ENCODE measurements at places on chromosomes 1 and 21.
A peak's percentile ranks its signal among the peaks of the same experiment; 100 is the strongest.

- DNase-seq, result peak; percentile 70
Measured at GRCh38 chr21:31781737-31782136, 49.8 kb upstream of the SCAF4 start.

DNA sequence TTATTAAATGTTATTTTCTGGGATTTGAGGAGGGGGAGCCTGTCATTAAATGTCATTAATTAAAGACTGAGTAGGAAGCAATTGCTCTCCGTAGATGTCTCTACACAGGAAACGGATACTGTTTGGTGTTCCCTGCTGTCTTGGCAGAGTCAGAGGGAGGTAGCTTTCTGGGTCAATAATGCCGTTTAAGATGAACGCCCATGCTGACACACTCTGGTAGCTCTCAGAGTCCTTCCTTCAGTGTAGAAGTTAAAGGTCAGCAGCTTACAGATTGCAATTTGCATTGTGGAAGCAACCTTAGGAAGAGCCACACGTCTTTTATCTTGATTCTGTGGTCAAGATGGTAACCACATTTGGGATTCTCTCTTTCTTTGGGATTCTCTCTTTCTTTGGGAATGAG is 257.5 kb downstream of the KIF26B start:
- DNase-seq, result no peak

- DNase-seq, result no peak
Measured at GRCh38 chr1:41902159-41902577, 16.6 kb downstream of the HIVEP3 start.

DNA sequence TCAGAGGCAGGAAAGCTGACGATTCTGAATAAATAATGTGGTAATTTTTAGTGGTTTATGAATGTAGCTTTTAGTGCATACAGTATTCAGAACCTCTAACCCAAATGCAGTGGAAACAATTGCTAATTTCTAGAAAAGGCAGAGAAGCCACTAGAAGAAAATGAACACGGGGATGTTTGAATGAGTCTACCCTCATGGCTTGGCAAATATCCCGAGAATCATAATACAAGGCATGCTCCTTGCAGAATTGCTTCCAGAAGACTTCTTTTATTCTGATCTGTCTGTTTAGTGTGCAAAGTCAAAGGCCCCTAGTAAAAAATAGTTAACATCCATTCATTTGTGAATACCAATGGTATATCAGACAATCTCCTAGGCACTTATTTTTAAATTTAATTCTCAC is 246.8 kb downstream of the LMO4 start:
- DNase-seq, result no peak

DNA sequence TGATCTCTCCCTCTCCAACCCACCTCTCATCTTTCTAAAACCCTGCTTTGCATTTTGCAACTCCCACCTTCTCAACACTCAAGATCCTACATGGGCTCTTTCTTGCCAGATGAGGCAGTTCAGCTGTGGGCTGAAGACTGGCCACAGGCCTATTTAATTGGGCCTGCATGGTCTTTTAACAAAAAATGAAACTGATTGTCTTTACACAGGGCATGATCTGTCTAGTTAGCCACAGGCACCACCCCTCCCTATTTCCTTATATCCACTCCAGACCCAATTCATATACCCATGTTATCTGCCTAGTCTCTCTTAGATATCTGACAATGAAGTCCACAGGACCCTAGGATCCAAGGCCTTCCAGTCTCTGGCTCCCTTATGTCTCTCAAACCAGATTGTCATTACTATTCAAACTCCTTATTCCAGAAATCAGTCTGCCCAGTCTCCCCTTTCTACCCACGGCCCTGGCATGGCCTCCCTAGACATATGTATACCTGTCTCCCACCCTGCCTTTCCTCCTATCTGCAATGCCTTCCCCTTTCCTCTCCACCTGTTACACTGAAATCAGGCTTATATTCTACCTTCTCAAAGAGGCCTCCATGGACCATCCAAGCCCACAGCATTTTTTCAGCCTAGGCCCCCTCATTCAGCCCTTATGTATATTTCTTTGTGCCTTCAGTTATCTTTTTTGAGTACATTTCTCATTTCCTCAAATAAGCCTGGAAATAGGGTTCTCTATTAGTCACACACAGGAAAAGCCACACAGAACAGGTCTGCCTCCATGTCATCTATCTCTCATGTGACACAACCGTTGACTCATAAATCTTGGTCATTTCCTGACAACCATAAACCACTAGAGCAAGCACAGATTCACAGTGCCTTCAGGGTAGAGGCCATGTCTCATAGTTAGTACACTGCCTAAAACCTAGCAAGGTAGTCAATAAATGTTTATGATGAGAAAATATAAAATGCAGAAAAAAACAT is 39.0 kb downstream of the LPAR3 start:
- DNase-seq, result no peak

GRCh38 chr1:168295411-168296114 is 14.9 kb downstream of the TBX19 start:
- no peak for DNase-seq

DNA sequence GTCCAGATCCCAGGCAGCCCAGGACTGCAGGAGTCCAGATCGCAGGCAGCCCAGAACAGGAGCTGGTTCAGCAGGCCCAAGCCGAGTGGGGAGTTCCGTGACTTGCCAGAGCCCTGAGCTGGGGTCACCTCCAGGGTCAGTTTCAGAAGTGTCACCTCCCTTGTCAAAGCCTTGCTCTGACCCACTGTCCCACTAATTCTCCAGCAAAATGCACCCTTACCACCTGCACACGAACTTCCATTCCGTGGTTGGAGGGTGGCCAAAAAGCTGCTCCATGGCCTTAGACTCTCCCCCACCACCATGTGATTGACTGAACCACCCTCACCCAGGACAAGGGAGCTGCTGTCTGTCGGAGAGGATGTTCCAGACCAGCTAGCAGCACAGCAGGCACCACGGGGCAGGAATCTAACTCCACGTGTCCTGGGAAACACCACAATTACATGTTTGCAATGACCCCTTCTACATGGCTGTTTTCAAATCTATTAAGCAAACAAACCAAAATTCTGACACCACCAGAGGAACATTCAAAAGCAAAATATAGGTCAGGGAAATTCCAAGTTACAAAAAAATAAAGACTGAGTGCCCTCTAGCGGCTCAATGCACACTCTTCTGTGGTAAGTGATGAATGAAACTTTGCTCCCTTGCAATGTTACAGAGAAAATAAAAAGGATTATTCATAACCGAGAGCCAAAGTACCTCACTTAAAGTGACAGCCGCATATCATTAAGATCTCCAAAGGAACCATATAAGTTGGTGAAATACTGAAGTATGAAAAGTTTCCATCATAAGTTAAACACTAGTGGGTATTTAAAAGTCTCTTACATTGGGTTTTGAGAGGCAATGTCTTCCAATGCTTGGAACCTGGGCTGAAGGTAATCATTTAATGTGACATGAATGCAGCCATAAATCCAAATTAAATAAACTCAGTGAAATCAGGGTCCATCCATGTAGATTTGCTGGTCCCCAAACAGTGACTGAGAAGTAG is 76.3 kb downstream of the NPHP4 start:
- no peak for DNase-seq

GRCh38 chr1:197696372-197696771 is 78.9 kb downstream of the DENND1B start:
- no peak for DNase-seq

- no peak for DNase-seq
Measured at GRCh38 chr1:178627037-178627436, 98.0 kb upstream of the RALGPS2 start.

DNA sequence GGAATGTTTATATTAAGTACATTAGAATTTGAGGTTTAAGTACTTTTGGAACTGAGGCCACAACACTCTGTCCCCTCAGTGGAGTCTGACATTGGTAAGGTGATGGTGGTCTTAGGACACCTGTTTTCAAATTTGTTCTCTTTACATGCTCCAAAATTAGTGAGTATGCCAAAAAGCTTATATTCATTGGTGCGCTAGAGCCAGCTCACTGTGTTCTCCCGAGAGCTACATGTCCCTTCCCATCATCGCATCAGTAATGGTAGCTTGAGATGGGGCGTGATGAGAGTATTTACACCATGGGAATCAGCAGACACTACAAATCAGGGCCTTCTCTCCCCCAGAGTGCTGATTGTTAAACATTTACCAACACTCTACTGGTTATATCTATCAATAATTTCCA is 19.5 kb downstream of the ETS2 start:
- DNase-seq, result no peak

DNA sequence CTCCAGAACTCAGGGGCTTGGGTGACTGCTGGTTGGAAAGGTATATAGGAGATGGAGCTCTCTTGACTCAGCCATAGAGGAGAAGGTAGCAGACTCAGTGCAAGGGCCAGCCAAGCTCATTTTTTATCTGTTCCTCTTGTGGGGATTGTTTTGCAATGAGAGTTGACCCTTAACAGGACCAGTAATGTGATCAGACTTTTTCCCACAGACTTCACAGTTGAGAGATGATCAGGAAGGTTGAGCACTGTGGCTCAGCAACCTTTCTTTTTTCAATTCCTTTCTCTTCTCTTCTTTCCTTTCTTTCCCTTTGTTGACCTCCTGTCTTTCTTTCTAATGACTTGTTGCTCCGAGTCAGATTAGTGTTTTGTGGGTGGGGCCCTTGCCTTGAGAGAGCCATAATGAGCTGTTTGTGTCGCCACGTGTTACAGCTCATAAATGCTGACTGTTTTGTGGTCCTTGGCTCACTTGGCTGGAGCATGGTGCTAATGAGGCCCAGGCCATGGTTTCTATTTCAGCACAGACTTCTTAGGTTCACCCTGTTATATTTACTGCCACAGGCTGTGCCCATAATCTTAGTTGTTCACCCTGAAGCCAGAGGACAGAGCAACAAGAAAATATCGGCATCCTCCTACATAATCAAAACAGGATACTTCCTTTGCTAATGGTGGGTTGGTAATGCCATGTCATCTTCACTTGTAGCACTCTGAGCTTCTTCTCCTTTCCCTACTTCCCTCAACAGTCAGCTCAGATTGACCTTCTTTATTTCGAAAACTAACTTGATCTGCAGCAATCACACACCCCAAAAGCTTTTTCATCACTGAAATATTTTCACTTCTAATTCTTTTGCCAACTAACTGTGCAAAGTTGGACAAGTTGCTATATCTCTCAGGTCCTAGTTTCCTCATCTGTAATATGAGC is 13.9 kb downstream of the ADAM30 start:
- no peak for DNase-seq

- no peak for DNase-seq
Measured at GRCh38 chr1:41740630-41741239, 178.0 kb downstream of the HIVEP3 start.

DNA sequence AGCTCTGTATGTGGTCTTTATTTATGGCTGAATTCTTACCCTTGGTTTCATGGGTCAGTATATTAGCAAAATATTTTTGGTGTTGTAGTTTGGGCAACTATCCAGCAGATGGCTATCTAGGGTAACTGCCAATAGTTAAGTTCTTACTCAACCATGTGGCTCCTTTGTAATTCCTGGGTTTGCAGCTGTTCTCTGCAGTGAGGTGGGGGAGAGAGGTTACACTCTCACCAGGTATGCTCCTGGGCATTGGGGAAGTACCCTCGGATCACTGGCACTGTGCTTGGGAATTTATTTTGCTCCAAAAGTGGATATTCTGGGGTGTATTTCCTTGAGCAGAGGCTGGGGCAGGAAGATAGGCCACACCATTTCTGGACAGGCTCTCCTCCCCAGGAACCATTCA is 436.7 kb upstream of the TMPRSS15 start:
- no peak for DNase-seq

- DNase-seq, result no peak
Measured at GRCh38 chr1:86218859-86219258, 62.3 kb upstream of the COL24A1 start.

- no peak for DNase-seq
Measured at GRCh38 chr1:198903621-198904020, 264.8 kb downstream of the PTPRC start.

DNA sequence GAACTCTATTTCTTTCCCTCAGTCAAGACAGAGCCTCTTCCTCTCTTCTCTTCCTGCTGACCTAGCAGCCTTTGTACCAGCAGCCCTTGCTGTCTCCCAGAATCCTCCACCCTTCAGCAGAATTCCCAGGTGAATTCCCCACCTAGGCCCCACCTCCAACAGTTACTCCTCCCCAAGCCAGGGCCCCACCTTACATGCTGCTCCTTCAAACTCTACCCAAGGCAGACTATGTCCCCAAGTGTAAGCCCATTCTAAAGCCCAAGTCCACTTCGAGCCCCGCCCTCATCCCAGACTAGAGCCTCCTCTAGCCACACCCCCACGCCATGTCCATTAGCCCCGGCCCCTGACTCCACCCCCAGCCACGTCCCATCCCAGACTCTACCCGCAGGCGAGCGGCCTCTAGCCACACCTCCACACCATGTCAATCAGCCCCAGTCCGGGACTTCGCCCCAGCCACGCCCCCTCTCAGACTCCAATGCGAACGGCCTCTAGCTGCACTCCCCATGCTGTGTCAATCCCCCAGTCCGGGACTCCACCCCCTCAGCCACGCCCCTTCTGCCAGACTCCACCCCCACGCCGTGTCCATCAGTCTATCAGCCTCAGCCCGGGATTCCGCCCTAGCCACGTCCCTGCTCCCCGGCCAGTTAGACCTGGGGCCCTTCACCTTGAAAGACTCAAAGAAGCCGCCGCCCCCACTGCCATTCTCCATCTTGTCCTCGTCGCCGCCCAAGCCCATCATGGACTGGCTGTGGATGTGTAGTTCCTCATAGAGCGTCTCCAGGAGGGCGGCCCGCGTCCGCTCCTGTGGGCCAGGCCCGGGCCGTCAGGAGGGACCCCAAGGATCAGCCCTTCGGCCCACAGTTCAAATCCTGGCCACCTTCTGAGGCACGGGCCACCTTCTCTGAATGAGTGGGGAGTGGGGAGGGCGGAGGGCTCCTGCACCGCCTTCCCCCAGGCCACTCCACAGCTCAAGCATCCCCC is 61.3 kb downstream of the RAP1GAP start:
- peak; percentile 14 for DNase-seq

GRCh38 chr1:92922356-92923035 is 38.8 kb downstream of the DIPK1A start:
- no peak for DNase-seq

DNA sequence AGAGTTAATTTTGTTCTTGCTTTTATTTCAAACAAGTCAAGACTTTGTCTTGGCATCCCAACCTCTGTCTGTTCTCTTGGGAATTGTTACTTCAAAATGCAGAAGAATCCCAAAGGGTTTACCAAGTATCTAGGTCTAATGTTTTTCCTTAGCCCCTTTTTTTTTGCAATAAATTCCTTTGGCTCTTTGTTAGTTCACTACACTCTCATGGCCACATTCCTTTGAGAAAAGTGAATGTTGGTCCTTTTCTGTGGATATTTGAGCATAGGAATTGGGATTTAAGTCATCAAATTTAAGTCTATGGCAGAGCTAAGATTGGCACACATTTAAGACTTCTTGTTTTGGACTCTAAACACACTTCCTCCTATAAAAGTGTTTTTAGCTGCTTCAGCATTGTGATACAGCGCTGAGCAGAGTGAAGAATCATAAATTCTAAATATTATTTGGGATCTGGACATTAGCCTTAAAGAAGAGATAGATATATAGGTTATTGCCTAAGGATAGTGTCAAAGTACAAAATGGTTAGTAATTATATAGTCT is 1.9 kb downstream of the BTF3L4 start:
- no peak for DNase-seq

DNA sequence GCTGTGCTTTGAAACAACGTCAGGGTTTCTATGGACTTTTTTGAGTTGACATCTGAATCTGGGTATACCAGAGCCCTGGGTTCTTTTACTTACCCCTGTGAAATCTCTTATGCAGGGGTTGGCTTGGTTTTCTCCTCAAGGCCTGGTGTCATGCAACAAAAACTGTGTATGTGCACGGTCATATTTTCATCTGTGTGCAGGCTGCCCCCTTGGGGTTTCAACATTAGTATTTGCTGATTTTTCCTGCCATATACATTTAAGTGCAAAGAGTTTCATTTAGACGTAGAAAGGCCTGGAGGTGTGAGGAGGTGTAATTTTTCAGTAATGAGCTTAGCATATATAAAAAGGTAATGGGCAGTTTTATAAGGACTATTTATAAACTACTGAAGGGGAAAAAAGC is 22.0 kb upstream of the ZBTB18 start:
- no peak for DNase-seq

Measured in NCI-H187 (cell line).